ENCODE measurements at places on chromosomes 7 and 10. TPM values are rescaled to one million over a fixed set of nuclear protein-coding genes. Genes with fewer than 3 reads are reported as not detected.

NKX2-3 gene
- total RNA-seq = not detected

GRCh38 chr7:143002106-143002505, 24.8 kb downstream of the OR9A2 start:
- no peak for DNase-seq

- DNase-seq = no peak
These were observed 288.9 kb downstream of the BBS9 start for GRCh38 chr7:33418251-33418701.

CDHR1 gene
- 0.28 TPM for total RNA-seq

- DNase-seq = no peak
These were observed 1.6 kb downstream of the HOXA13 start for GRCh38 chr7:27198138-27198841.

GRCh38 chr10:13632884-13633440, 46.2 kb downstream of the PRPF18 start:
- DNase-seq = no peak

DNA sequence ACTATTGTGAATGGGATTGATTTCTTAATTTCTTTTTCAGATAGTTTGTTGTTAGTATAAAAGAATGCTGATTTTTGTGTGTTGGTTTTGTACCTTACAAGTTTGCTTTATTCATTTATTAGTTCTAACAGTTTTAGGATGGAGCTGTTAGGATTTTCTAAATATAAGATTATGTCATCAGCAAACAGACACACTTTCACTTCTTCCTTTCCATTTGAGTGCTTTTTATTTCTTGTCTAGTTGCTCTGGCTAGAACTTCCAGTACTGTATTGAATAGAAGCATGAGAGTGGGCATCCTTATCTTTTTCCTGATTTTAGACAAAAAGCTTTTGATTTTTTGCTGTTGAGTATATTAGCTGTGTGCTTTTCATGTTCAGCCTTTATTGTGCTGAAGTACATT, 81.5 kb downstream of the DNAH11 start:
- no peak for DNase-seq

NUTM2A gene
- 0.47 TPM for total RNA-seq

GRCh38 chr10:47241256-47241655, 58.7 kb upstream of the GDF10 start:
- DNase-seq = no peak

GRCh38 chr7:157930441-157930840, 593.6 kb downstream of the DNAJB6 start:
- DNase-seq = no peak

DNA sequence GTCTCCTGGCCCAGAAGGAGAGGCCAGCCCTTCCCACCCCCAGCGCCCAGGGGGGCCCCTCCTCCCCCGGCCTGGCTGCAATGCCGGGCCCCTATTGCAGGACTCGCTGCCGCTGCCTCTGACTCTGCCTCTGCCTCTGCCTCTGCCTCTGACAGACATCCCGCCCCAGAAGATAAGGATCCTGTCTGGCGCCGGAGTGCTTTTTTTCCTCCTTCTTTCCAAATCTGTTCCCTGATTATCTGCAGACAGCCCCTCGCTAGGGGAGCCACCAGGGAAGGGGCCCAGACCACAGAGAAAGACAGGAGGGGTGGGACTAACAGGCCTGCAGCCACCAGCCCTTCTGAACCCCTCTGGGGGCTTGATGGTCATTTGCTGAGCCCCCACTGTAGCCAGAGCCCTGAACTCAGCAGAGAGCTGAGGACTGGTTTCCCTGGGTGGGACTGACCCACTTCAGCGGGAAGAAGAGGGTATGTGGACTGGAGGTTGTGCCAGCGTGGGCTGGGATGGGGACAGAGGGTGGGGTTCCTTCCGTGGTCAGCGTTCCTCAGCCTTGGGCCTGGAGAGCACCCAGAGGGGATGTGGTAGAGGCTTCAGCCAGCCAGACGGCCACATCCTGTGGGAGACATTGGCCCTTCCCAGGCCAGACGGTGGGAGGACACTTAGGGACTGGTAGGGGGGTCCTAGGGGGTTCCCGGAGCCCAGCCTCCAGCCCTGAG, 22.8 kb downstream of the UNC5B start:
- DNase-seq = no peak

GRCh38 chr7:573269-573932, 53.8 kb upstream of the PDGFA start:
- no peak for DNase-seq

DNA sequence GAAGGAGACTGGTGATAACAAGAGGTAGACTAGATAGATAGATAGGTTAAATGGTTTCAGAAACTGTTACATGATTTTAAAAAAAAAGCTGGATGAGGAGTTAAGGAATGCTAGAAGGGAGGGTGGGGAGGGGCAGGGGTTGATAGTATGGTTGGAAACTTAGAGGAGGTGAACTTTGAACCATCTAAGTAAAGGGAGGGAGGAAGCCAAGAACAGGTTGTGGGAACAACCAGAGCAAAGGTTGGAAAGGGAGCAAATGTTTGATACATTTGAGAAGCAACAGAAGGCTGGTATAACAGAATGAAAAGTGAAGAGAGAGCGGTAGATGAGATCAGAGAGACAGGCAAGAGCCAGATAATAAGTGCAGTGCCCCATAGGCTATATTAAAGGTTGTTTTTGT, 224.8 kb downstream of the FOXP2 start:
- no peak for DNase-seq

- DNase-seq = no peak
These were observed 915.8 kb downstream of the TYW1 start for GRCh38 chr7:67912437-67912836.

GRCh38 chr10:132418527-132419416, 21.8 kb downstream of the PWWP2B start:
- no peak for DNase-seq

Data from activated T-cell treated with anti-CD3 and anti-CD28 coated beads, Interleukin-2, amount 50 U/mL, for 4 hours (primary cell).